ENCODE measurements at places on chromosomes 11 and 22.

- DNase-seq: no peak
Measured at GRCh38 chr11:125123947-125124617, 12.7 kb upstream of the TMEM218 start.

GRCh38 chr11:126072801-126073594 lies 10.3 kb upstream of the CDON start:
- DNase-seq: no peak

- DNase-seq: no peak
Measured at GRCh38 chr11:123690485-123690884, 36.1 kb upstream of the SCN3B start.

DNA sequence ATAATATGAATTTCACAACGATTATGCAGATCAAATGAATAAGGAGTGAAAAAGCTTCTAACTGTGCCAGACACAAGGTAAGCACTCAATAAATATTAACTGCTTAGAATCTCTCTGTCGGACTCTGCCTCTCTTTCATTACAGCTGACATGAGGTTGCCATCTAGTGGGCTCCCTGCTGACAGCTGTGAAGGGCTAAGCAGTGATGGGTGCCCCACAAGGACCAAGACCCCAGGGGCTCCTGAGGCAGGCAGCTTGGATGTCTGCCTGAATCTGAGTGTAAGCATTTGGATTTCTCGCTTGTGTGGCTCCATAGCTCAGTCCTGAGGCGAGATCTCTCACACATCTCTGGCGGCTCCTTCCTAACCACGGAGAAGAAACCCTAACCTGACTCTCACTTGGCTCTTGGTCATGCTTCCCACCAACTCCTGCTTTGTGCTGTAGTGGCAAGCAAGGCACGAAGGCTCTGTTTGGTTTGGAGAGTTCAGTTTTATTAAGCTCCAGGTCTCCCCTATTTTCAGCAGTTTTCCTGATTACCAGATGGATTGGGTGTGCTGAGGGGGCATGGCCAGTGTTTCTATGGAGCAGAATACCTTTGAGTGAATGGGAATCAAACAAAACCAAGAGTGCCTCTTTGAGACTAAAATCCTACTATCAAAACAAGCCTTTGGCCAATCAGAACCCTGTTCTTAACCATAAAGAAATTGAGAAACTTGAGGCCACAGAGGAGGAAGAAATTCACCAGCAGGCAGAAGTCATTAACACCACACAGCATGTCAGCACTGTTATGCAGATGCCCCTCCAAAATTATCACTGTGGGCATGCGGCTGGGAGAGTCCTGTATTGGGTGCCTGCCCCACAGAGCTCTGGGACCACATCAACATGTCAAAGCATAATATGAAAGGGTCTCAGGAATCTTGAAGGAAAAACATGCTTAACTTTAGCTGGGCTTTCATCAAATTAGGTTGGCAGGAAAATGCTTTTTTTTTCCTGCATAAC lies 152.8 kb upstream of the NTM start:
- no peak for DNase-seq

- no peak for DNase-seq
Measured at GRCh38 chr11:2507945-2508749, 63.3 kb downstream of the KCNQ1 start.

GRCh38 chr22:45058622-45058912 lies 48.8 kb upstream of the PHF21B start:
- DNase-seq: no peak

GRCh38 chr11:126440276-126440675 lies 84.8 kb downstream of the ST3GAL4 start:
- DNase-seq: no peak

DNA sequence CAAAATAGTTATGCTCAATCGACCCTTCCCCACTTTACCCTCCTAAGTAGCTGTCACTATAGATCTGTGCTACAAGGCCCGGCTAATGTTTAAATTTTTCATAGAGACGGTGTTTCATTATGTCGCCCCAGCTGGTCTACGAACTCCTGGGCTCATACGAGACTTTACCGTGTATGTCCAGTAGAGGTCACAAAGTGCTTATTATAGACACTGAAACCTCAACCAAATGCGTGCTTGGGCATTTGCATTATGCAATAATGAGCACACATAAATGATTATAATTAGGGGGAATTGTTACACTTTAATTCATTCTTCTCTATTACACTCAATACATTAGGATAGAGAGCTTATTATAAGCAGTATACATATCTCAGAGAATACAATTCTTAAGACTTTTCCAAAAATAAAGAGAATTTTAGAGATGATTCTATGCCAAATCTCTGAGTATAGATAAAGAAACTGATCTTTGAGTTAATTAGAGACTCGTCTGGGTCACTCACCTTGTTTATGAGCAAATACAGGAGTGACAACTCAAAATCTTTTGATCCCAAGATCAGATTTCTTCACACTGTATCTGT lies 12.5 kb upstream of the MRPL16 start:
- DNase-seq: peak; percentile 41

- no peak for DNase-seq
Measured at GRCh38 chr11:131186629-131187101, 183.8 kb upstream of the NTM start.

DNA sequence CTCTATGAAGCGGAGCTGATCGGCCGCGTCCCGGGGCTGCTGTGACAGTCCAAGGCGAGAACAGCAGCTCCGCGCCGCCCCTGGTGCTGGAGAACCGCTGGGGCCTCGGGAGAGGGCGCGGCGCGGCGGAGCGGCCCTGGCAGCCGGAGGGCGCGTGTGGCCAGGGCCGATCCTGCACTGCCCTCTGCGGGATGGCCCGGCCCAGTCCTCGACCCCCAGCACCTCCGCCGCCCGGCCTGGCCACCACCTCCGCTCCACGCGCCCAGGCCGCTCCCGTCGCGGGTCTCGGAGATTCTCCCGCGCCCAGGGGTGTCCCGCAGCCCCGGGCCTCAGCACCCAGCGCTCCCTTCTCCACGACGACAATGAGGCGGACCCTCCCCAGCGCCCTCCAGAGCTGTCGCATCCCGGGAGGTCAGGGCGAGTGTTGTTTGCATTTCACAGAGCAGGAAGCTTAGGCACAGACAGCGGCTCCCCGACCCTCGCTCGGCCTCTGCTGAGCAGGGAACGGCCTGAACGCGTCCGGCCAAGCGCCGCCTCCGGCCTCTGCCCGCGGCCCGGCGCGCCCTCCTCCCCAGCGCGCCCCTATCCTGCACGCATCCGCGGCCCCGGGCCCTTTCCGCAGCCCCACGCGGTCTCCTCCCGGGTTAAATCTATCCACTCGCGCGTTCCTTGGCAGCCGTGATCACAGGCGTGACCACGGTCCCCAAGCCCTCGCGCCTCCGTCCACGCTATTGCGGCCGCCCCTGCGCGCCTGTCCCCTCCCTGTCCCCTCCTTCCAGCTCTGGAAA lies 109.7 kb downstream of the WNT7B start:
- DNase-seq: no peak

GRCh38 chr11:12567746-12568460 lies 106.3 kb upstream of the TEAD1 start:
- DNase-seq: no peak

DNA sequence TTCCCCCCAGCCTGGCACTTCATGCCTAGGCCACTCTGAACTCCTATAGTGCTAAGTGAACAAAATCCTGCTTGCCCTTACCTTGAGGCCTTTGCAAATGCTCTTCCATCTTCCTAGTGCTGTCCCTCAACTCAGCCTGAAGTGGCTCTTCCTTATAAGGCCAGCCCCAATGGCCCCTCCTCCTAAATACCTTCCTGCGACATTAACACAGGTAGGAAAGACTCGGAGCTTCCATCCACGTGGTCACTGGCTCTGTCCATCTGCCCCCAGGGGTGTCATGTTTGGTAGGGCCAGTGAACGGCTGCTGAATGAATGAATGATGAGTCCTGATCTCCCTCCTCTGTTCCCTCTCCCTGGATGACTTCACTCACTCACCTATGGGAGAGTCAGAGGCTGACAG lies 4.2 kb downstream of the PDE2A start:
- no peak for DNase-seq

GRCh38 chr11:6636480-6636879 lies 17.3 kb upstream of the TPP1 start:
- DNase-seq: no peak

- DNase-seq: no peak
Measured at GRCh38 chr22:27152033-27152432, 494.6 kb downstream of the MIAT start.

DNA sequence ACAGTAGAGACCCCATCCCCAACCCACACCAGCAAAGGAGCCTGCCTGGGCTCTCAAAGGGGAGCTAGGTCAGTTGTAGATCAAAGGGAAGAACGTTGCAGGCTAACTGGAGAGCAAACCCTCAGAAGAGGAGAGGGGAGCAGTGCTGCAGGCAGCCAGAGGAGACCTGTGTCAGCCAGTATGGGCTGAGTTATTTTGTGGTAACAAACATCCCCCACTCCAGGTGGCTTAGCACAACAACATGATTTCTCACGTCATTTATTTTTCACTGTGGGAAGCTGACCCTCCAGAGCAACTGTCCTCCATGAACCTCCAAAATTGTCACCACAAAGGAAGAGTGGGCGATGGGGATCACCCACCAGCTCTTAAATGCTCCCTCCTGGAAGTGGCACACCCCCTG lies 19.8 kb upstream of the SHANK2 start:
- no peak for DNase-seq

- DNase-seq: no peak
Measured at GRCh38 chr22:39612811-39613548, 42.4 kb downstream of the CACNA1I start.

DNA sequence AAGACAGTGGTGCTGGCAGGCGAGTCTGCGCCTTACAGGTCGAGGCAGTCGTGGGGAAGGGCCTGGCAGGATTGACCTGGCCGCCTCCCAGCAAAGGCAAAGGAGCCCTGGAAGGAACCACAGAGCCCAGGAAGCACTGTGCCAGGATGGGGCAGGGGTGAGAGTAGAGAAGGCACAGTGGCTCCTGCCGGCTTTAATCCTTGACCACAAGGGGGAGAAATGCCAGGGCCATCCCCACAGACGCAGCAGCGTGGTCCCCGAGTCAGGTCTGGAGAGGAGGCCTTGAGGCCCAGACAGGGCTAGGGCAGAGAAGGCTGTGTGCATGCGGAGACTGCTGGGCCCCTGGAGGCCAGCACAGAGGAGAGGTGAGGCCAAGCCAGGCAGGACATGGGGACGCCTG lies 9.9 kb upstream of the NDUFS8 start:
- no peak for DNase-seq

GRCh38 chr22:38453996-38454352 lies 1.0 kb downstream of the KCNJ4 start:
- DNase-seq: no peak

DNA sequence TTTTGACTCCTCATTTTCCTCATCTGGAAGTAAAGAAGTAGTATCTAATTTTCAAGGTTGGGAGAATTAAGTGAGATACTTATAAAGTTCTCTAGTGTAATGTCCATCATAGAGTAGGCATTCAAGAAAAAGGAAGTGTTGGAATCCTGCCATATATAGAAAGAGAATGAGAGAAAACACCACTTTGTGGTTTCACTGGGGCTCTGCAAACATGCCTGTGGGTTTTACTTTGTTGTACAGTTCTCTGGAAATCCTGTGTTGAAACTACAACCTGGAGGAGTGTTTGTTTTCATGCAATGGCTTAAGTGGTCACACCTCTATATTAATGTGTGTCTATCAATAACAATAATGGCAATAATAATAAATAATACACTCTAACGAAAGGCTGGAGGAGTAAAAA lies 741.7 kb downstream of the NELL1 start:
- no peak for DNase-seq

GRCh38 chr11:10365045-10365444 lies 60.2 kb downstream of the ADM start:
- no peak for DNase-seq

GRCh38 chr11:133012803-133013202 lies 519.5 kb downstream of the OPCML start:
- DNase-seq: no peak

- no peak for DNase-seq
Measured at GRCh38 chr11:71406681-71407080, 41.5 kb downstream of the DHCR7 start.

DNA sequence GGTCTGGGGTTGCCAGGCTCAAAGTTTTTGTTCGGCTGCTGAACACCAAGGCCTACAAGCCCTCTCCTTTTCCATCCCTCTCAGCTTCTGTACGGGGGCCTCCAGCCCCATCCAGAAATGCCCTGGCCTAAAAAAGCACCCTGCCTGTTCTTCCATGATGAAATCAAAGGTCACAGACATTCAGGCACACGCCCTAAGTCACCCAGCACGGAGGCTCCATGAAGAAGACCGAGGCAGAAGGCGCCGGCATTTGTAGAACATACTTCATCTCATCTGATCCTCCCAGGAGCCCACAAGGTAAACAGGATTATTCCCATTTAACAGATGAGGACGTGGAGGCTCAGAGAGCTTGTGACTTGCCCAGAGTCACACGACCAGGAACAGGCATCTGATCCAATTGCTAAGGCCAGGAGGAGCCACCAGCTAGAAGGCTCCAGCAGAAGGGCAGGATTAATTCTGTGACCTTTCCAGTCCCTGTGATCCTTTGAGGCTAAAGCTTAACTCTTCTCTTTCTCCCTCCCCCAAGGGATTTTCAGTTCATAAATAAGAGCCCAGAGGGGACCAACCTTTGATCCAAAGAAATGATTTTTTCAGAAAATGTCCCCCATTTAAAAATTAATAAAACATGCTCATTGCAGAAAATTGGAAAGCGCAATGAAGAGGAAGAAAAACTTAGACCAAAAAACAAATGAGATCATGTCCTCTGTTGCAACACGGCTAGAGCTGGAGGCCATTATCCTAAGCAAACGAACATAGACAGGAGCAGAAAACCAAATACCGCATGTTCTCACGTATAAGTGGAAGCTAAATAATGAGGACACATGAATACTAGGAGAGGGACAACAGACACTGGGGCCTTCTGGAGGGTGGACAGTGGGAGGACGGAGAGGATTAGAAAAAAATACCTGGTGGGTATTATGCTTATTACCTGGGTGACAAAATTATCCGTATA lies 38.7 kb downstream of the CYTH4 start:
- DNase-seq: no peak

- no peak for DNase-seq
Measured at GRCh38 chr11:126011754-126012153, 50.9 kb downstream of the CDON start.

DNA sequence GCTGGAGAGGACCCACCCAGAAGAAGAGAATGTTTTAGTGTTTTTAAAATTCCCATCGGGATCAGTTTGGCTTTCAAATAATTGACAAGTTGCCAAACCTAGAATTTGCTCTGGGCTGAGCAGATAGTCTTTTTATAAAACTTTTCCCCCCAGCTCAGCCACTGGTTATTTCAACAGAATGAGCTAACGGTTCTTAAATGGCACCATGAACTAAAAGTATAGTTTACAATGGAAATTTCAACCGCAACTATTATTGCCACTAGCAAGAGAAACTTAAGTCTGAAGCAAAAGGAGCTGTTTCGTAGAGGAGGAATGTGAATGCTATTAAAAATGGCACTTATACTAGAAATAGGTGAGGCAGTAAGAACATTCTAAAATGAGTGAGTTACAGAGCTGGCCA lies 3.4 kb downstream of the DKK3 start:
- no peak for DNase-seq

DNA sequence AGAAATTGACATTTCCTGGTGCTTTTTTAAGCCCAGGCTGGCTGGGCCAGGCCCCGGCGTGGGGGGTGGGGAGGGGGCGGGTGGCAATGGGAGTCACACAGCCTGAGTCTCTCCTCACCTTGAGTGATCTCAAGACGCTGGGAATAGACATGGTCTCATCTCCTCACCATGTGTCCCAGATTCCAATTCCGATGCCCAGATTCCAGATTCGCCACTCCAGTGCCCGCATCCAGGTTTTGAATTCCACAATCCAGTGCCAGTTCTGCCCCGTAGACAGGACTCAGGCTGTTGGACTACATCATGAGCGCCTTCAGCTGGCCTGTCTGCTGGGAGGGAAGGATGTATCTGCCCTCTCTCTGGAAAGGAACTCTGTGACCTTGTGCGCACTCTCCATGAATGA lies 19.1 kb downstream of the KCNC1 start:
- DNase-seq: no peak

- no peak for DNase-seq
Measured at GRCh38 chr11:75402002-75402773, 2.9 kb downstream of the RPS3 start.
